Lung microvascular endothelial cell (primary cell): ENCODE measurements at places on chromosomes 2 and 18.

DNA sequence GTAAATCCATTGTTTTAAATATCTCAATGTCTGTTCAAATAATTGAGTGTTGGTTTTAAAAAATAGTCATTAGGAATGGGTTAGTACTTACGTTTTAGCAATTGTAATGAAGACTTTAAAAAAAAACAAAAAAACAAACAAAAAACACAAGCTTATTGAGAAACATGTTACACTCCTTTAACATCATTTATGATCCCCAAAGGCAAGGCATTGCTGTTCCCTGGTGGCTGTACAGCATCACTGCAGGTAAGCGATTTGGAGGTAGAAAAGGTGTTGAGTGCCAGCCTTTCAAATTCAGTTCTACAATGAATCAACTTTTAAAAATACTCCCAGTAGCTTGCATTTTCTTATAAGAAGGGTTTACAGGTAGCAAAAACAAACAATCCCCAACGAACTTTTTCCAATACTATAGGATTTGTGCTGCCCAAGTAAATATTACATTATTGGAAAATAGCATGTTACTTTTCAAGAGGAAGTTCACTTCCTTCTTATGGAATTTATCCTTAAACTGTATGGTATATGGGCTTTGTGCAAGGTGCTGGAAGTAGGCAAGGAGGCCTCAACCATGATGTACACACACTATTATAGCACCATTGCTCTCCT lies 27.5 kb downstream of the CNRIP1 start:
- DNase-seq = peak; percentile 48

DNA sequence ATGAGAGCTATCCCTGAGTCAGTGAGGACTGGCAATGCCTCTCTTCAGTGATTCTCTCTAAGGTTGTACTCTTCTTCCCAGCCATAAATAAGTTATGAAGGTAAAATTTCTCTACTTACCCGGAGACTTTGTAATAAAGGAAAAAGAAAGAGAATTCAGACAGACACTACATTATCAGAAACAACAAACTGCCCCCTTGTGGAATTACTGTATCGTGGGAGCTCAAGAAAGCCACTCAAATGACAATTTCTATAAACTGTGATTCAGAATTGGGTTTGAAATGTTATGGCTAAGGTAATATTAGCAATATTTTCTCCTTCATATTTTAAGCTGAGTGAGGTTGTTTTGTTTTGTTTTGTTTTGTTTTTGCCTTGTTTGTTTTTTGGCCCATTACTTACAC lies 155.8 kb upstream of the TANK start:
- peak; percentile 28 for DNase-seq

DNA sequence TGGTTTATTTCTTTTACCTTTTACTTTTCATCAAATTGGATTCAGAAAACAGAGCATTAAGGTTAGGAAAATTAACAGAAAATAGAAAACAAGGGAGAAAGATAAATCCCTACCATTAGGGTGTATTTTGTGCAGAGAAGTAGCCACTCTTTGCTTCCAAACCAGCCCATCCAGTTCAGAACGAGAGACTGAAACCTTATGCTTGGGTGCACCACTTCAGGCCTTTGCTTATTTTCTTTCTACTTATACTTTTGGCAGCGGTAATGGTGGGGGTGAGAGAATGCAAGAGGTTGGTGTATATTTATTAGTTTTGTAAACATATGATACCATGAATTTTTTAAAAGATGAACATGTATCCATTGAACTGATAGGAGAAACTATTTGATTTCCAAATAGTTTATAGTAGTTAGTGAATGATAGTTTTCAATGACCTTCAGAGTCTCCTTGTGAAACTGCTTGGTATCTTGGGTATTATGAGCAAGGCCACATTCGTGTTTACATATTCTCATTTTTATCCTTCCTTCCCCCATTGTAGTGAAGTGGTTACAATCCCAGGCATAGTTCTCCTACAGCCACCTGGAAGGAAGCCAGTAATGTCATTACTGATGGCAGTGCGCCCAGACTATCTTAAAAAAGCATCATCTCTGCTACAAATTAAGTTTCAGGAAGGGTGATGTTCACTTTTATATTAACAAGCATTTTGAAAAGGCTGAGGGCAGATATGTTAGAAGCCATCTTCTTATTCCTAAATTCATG lies 60.8 kb downstream of the MFSD6 start:
- peak; percentile 97 for DNase-seq

- DNase-seq = no peak
Observed at GRCh38 chr18:37383036-37383785, 182.4 kb downstream of the CELF4 start.

GRCh38 chr2:7632420-7632819 lies 715.2 kb downstream of the RNF144A start:
- DNase-seq = no peak

GRCh38 chr2:25982968-25983280 lies 627 bp upstream of the KIF3C start:
- no peak for DNase-seq

GRCh38 chr2:60445684-60446179 lies 107.7 kb downstream of the BCL11A start:
- DNase-seq = no peak

GRCh38 chr2:179104736-179105135 lies 54.8 kb upstream of the CCDC141 start:
- DNase-seq = no peak

DNA sequence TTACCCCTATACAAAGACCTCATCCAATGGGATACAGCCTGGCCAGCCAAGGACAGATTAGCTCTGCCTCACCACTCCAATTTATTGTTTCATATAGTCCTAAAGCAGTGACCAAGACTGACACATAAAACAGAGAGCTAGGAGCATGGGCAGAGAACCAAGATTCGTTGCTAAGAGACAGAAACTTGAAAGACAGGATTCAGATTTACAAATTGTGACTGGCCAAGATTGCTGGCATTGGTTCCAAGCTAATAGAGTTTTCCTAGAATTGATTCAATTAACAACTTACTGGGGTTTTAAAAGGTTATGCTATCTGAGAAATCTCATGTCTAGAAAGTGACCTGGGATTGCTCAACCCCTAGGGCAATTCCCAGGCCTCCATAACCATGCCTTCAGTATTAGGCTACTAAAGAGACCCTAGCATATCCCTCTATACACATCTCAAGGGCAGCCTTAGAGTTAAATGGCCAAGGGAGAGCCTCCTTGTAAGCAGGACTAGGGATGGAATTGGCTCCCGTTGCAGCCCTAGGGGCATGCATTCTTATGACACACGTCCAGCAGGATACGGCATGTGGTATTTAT lies 75.6 kb downstream of the ICOS start:
- DNase-seq = no peak

DNA sequence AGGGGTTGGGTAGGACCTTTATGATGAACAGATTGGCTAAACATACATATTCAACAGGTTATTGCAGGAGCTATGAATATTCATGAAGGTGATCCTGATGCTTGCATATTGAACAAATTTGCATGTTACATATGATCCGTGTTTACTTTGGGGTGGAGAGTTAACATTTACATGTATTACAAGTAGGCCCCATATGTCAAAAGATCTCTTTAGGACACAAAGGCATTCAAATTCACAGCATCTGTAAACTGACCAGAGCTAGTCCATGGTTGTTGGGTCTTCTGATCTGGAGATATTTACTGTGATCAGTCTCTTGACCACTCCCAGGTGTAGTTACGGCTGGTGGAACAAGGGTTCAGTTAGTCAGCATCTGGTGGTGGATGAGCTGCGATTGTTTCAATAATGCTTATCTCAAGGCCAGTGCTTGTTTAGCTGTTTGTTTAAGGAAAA lies 80.4 kb downstream of the PMAIP1 start:
- no peak for DNase-seq

- DNase-seq = no peak
Observed at GRCh38 chr18:21141668-21142422, 30.2 kb upstream of the ROCK1 start.

DNA sequence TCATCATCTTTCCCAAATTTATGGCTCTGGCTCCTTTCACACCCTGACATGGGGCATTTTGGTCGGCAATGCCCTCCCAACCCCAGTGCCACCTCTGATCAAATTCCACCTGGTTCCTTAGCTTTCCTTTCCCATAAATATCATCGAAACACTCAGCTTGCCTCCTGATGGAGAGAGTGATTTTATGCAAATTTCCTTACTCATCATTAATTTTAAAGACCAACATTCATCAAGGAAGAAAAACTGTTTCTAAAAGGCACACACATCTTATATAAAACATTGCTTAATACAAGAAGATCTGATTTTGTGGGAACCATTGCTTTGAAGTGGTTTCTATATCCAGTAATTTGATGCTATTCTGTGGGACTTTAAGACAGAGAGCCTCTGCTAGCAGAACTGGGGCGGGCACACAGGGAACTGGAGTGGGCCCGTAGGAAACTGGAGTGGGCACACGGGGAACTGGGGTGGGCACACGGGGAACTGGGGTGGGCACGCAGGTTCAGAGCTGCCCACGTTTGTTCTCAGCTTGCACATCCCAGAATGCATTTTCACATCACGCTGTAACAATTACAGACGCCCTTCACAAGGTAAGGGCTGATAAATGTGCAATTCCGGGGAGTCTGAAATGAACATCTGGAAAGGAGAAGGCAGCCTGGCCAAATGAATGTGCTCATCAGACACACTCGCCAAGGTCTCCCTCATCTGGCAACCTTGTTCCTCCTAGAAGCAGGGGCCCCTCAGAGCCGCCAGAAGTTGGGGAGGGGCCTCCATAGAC lies 174.2 kb downstream of the RTP5 start:
- no peak for DNase-seq

DNA sequence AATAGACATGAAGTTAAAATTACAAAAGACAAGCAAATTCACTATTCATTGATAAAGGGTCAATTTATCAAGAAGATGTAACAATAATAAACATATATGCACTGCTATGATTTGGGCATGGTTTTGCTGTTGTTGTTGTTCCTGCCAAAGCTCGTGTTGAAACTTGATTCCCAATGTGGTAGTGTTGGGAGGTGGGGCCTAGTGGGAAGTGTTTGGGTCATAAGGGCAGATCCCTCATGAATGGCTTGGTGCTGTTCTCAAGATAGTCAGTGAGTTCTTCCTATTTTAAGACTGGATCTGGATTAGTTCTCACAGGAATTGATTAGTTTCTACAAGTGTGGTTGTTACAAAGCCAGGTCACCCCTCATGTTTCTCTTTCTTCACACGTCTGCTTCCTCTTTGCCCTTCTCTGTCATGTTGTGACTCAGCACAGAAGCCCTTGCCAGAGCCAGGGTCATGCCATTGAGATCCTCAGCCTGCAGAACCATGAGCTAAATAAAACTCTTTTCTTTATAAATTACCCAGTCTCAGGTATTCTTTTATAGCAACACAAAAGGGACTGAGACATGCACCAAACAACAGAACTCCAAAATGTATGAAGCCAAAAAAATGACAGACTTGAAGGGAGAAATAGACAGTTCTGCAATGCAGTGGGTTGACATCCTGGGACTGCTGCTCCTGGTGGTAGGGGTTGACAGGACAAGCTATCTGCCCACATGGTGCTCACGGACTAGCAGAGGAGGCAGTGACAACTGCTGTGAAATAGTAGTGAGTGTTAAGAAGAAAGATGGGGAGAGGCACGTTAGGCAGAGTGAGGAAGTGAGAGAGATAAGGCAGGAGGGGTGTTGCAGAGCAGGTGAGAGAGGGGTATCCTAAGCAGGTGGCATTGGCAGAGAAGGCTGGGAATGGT lies 18.6 kb upstream of the SKA1 start:
- DNase-seq = no peak

DNA sequence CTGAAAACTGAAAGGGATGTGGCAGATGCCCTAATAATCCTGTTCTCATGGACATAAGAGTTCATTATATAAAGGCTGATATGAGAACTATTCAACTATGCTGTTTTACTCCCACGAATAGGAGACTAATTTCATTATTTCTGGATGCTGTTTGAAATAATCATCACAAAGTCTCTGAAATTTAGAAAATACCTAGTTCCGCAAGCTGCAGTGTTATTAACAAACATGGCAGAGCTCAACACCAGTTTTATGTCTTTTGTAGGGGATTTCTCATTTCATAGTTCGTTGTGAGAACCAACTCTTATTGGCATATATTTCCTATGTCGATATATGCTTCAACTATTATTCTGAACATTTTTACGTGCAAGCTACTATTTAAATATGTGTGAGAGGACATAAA lies 200.3 kb upstream of the SLC8A1 start:
- no peak for DNase-seq

DNA sequence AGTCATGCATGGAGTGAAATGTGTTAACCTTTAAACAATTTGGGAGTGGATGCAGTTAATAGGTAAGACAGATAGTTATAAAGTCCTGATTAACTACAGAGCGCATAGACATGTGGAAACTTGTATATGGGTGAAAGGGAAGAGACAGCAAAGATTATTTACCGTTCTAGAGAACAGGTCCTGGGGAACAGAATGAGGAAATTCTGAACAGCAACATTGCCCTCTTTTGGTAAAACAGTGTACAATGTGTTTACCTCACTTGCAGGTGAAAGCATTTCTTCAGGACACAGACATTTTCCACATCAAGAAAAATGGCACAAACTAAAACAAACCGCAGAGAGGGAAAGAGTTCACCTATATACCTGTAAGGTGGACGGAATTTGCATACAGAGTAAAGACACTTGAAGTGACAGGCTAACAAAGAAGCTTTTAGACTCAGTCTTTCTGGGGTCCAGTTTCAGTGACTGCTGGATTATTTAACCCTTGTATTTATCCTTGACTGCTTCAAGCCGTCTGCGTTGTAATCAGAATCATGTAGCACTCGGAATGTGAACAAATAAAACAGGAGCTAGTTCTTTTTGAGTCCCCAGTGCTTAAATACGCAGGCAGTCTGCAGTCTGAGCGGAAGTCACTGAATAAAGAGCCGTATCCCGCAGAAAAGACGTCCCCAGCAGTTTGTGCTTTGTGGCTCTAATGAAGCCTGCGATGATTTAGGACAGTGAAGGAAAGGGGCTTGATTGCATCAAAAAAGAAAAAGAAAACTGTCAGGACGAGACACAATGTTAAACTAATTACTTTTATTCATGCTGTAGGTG lies 364.8 kb upstream of the GALNT5 start:
- peak; percentile 51 for DNase-seq

DNA sequence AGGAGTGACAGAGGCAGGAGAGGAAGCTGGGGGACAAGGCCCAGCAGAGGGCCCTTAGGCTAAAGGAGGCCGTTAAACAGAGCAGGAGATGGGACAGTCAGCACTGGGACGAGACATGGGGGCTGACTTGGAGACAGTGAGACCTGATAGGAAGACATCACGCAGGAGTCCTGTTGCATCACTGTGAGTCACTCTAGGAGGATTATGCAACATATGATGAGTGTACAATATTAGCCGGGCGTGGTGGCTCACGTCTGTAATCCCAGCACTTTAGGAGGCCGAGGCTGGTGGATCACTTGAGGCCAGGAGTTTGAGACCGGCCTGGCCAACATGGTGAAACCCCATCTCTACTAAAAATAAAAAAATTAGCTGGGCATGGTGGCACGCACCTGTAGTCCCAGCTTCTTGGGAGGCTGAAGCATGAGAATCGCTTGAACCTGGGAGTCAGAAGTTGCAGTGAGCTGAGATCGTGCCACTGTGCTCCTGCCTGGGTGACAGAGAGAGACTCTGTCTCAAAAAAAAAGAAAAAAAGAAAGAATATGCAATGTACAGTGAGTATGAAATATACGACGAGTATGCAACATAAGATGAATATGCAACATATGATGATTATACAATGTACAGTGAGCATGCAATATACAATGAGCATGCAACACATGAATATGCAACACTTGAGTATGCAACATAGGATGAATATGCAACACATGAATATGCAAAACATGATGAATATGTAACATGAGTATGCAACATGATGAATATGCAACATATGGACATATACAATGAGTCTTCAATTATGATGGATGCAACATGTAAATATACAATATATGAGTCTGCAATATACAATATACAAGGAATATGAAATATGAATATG lies 83.3 kb upstream of the ID2 start:
- DNase-seq = peak; percentile 12
